ENCODE measurements at places on chromosomes 11 and 22.

GRCh38 chr11:122491509-122491908 is 164.0 kb upstream of the UBASH3B start:
- no peak for DNase-seq

DNA sequence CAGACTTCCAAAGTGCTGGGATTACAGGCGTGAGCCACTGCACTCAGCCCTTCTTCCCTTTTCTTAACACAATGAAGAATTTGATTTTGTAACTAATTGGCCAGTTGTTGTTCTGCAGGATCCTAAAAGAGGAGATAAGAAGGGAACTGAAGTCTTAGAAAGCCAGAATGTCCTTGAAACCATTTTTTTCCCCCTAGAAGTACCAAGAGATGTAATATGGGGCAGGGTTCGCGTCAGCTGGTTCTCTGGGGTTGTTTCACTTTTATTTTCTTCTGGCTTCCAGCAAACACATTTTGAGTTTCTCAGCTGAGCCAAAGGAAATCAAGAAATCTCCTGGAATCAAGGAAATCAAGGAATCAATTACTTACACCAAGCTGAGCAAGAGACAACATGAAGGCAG is 7.6 kb upstream of the NUCB2 start:
- no peak for DNase-seq

GRCh38 chr11:1057806-1058205 is 16.9 kb upstream of the MUC2 start:
- no peak for DNase-seq

DNA sequence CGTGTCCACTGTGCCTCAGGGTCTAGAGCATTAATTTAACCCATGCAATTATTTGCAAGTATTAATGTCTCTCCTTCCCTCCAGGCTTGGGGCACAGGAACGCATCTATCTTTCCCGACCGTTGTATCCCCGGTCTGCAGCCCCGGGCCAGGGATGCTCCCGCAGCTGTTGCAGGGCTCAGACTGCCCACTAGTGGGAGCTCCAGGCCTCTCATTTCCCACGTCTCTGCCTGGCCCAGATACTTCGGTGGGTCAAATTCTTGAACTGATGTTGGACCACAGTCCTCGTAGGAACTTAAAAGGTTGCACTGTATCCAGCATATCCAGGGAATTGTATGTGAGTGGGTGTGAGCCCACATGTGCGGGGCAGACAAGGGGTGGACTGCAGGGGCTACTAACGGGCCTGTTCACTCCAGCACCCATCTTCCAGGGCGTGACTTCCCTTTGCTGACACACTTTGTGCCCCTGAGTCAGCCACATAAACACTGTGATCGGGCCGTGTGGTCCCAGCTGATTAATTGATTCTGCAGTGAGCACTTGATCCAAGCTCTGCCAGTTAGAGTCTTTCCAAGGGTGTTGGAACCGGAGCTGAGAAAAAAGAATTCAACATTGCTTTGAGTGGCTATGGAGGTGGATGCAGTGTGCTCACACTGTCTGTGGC is 451.3 kb downstream of the TBC1D22A start:
- DNase-seq = no peak

DNA sequence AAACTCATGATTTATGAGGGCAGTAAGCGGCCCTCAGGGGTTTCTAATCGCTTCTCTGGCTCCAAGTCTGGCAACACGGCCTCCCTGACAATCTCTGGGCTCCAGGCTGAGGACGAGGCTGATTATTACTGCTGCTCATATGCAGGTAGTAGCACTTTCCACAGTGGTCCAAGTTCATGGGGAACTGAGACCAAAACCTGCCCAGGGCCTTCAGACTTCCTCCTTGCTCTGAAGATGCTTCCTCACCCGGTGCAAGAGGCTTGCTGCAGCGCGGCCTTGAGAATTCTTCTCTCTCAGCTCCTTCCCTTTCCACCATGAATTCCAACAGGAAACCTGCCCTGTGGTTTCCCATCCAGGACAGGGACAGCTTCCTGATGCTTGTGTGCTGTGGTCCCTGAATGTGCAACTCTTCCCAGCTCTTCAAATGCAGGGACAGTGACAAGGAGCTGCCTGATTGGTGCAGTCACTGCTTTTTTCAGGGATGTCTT is 53.9 kb downstream of the GGTLC2 start:
- DNase-seq = no peak

- no peak for DNase-seq
Measured at GRCh38 chr22:45207981-45208664, 32.6 kb downstream of the KIAA0930 start.

GRCh38 chr11:86932259-86932585 is 23.0 kb downstream of the FZD4 start:
- no peak for DNase-seq

DNA sequence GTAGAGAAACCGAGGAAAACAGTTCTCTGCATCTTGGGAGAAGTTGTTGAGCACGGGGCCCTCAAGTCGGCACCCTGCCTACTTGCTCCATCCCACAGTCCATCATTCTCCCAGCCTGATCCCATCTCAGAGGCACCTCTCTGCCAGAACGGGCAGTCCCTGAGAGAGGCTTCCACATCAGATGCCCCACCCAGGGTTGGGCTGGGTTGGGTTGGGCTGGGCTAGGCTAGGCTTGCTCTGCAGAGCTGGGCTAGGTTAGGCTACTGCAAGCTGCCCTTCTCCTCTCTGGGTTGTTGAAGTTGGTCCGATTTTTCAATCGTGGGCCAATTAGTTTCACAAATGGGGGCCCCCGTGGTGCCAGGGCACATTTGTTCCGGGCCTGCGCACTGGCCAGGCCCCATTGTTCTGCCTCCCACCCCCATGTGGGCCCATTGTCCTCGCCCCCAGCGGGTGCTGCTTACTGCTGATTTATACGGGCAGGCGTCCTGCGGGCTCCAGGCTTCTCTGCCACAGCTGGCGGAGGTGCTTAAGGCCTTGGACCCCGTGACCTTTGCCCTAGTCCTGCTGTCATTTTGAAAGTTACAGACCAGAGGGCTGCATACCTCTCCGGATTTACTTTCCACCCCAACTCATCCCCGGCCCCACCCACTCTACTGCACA is 63.7 kb upstream of the NNMT start:
- no peak for DNase-seq

GRCh38 chr11:69375316-69376154 is 81.6 kb downstream of the MYEOV start:
- DNase-seq = no peak

DNA sequence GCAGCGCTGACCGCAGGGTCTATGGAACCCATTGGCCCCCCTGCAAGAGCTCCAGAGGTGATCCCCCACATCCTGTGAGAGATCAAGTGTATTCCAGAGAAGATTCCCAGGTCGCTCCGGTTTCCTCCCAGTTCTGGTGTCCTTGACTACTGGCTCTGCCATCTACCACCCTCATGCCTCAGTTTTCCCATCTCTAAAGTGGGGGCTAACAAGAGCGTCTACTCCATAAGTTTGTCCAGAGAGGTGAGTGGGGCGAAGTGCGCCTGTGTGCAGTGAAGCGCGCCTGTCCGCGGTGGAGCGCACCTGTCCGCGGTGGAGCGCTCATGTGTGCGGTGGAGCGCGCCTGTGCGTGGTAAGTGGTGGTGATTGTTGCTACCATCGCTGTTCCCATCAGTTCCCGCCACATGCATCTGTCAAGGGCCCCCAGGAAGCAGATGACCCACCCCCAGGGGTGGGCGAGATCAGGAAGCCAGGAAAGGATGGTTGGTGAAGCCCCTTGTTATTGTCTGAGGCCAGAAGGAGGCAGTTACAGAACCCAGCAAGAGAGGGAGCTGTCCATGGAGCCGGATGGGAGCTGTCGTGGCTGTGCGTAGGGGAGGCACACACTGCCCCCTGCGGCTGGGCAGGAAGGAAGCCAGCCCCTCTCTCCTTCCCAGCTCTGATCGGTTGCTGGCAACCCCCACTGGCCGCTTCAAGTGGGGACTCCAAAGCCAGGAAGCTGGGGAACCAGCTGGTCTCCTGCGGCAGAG is 73.2 kb upstream of the FGF3 start:
- DNase-seq = no peak

- DNase-seq = no peak
Measured at GRCh38 chr11:13357232-13357631, 79.6 kb downstream of the BMAL1 start.

DNA sequence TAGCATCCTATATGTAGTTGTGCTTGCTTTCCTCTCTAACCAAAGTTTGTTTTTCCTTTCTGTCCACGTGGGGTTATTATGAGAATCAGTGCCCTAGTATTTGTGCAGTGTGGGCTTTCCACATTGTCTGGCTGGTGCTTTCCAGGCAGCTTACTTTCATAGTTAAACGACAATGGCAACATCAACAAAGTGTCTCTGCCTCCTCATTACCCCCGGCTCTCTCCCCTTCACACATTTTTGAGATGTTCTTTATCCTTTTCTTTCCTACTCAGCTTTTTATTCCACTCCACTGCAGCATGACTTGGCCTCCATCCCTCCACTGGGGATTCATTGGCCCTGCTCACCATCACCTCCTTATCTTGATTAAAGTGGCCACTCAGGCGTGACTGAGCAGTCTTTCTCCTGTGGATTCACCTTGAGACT is 19.1 kb downstream of the SPECC1L start:
- no peak for DNase-seq
